CD8-positive, alpha-beta memory T cell (primary cell): ENCODE measurements at places on chromosomes 16 and 17.
A peak's percentile ranks its signal among the peaks of the same experiment; 100 is the strongest.

- peak; percentile 26 for DNase-seq
Measured at GRCh38 chr16:79269211-79269863, 331.2 kb downstream of the MAF start.

DNA sequence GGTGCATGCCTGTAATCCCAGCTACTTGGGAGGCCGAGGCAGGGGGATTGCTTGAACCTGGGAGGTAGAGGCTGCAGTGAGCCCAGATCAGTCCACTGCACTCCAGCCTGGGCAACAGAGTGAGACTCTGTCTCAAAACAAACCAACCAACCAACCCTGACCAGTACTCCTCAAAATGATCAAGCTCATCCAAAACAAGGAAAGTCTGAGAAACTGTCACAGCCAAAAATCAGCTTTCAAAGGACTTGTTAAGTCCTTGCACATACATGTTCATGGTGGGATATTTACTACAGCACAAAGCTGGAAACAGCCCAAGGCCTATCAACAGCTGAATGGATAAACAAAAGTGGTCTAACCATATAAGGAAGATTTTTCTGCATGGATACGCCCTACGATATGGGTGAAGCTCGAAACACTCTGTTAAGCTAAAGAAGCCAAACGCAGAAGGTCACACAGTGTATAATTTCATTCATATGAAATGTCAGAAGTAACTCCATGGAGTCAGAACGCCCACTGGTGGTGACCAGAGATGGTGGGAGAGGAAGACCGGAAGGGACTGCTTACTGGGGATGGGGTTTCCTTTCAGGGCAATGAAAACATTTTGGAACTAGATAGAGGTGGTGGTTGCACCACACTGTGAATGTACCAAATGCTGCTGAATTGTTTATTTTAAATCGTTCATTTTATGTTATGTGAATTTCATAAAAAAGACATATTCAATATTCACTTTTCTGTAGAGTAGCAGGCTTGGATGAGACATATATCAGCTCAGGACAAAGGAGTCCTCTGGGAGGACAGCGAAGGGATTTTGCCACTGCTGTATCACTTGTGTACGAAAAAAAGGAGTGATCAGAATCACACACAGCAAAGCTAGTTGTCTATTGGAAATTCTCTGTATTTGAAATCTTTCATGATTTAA is 17.7 kb downstream of the CCL17 start:
- DNase-seq = no peak

DNA sequence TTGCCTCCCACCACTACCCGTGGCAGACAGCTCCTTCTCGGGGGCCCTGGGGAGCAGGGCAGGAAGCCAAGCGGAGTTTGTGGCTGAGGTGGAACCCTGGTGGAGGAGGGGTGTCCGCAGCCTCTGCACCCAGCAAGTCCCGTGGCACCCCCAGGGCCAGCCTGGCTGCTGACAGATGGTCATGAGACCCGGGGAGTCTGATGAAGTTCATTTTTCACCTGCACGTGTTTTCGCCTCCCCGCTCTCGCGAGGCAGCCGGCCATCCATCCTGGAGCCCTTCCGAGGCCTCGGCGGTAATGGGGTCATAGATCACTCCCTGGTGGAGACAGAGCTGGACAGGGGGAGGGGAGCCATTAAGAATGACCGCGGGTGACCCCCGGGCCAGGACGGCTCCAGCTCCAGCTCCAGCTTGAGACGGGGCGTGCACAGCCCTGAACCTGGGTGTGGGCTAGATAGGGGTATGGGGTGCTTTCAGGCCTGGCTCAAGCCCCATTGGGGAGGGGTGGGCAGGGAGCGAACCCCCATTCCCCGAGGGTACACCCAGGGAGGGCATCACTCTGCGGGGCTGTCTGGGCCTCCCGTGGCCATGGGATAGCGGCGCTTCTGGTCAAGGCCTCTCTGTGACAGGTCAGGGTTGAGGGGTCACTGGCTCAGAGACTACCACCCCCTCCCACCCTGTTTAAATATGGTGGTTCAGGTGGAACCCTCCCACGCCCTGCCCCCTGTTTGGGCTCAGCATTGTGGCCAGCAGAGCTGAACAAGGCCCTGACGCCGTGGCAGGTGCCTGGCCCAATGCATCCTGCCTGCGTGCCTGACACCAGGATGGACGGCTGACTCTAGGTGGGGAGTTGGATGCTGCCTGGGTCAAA is 227.4 kb upstream of the GSE1 start:
- DNase-seq = no peak

DNA sequence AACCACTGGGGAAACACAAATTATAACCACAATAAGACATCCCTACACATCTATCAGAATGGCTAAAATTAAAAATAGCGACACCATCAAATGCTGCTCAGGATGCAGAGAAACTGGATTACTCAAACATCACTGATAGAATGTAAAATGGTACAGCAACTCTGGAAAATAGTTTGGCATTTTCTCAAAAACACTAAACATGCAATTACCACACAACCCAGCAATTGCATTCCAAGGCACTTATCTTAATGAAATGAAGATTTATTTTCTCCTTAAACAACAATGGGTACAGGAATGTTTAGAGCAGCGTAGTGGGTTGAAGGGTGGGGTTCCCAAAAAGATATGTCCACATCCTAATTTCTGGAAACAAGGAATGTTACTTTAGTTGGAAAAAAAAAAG is 309.0 kb upstream of the PMFBP1 start:
- no peak for DNase-seq

- DNase-seq = no peak
Measured at GRCh38 chr17:3679531-3680126, 11.0 kb downstream of the EMC6 start.

DNA sequence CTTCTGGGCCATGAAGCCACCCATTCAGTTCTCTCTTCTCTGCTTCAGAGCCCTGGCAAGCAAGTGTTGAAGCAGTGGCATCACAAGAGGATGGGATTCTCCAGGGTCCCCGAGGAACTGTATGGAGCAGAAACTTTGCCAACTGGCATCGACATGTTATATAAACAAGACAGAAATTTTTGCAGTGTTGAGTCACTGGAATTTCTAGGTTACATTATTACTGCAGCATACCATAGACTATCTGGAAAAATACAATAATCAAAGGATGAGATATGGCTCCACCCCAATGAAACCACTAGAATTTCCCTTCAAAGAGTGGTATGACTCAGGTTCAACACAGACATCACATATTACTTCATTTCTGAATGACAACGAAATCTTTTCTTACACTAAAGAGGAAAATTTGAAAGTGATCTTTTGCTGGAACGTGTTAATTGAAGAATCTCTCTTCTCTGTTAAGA is 343.0 kb upstream of the DYNLRB2 start:
- DNase-seq = no peak

- no peak for DNase-seq
Measured at GRCh38 chr17:1464186-1464585, 8.2 kb upstream of the CRK start.

GRCh38 chr16:86156155-86156554 is 257.2 kb downstream of the IRF8 start:
- DNase-seq = no peak

- no peak for DNase-seq
Measured at GRCh38 chr17:77602062-77602746, 356.3 kb upstream of the TNRC6C start.

DNA sequence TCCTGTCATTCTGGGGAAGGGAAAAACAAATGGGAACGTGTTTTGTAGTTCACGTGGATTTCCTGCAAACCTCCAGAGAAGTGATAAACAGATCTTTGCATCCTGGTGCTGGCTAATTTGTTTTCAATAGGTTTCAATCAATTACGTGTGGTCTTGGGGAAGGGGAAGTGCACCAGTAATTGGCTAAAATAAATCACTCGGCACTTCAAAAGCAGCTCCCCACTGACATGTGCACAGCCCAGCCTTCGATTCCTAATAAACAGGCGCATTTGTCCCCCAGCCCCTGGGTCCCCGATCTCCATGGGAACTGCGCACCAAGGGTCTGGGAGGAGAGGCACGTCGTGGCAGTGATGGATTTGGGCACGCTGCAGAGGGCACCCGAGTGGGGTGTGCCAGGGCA is 112.9 kb upstream of the GSE1 start:
- no peak for DNase-seq

DNA sequence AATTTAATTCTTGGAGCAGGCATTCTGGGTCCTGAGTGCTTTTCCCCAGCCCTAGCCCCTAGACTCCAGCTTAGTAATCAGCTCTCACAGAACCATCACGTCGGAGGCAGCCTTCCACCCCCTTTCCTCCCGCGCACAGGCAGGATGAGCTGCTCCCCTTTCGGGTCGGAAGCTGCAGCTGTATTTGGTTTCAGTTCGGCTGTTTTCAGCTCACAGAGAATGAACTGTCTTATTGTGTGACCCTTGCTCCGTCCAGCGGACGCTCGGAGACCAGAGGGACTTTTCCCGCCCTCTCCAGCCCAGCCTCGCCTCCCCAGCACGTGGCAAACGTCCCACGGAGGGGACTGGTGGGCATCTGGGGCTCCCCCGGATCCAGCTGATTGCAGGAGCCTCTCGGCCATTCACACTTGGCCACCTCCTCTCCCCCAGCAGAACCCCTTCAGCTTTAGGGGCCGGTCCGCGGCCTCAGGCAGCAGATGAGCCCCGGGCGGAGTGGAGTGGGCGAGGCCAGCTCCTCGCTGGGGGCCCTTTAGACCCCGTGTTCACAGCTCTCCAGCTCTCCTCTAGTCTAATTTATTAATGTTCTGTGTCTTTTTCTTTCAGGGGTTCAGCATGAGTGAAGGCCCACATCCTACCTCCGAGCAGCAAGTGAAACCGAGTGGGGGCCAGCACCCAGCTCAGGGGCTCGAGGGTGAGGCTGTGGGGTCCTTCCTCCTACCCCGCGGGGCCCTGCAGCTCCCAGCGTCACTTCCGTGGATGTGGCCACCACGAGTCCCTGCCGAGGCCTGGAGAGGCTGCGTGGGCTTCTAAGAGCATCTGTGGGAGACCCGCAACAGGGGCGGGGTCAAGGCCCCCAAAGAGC is 863 bp upstream of the UTS2R start:
- DNase-seq = no peak

DNA sequence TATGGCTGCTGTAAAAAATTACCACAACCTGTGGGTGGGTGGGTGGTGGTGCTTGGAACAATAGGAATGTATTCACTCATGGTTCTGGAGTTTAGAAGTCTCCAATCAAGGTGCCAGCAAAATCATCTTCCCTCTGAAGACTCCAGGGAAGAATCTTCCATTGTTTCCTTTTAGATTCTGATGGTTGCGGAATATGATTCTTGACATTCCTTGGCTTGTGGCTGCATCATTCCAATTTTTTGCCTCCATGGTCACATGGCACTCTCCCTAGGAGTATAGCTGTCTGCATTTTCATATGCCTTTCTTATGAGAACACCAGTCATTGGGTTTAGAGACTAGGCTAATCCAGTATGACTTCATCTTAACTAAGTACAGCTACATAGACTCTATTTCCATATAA is 401.0 kb downstream of the HS3ST3B1 start:
- DNase-seq = no peak

GRCh38 chr16:57479205-57479975 is 6.9 kb downstream of the DOK4 start:
- no peak for DNase-seq

- DNase-seq = no peak
Measured at GRCh38 chr17:78284146-78284545, 52.7 kb downstream of the TMEM235 start.
